ENCODE measurements at places on chromosomes 1 and 21.

GRCh38 chr1:104648269-104648691 is 898.6 kb downstream of the AMY1C start:
- DNase-seq, result no peak

DNA sequence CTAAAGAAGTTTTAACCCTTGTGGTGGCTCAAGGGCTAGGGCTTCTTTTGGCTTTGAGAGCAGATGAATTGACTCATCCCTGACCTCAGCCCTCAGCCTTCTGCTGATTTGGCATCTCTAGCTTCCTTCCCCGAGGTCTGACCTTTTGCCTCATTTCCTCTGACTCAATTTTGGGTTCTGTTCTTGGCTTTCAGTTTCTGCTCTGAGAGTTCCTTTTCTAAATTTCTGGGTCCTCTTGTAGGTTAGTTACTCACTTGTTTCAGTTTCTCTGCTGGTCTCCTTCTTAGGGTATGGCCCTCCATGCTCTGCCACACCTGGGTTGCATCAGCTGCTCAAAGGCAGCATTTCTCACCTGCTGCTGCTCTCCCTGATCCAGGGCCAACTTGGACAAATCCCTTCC is 19.4 kb downstream of the PDE4B start:
- peak; percentile 72 for DNase-seq

- peak; percentile 4 for DNase-seq
Measured at GRCh38 chr21:38567335-38567969, 69.2 kb upstream of the ERG start.

DNA sequence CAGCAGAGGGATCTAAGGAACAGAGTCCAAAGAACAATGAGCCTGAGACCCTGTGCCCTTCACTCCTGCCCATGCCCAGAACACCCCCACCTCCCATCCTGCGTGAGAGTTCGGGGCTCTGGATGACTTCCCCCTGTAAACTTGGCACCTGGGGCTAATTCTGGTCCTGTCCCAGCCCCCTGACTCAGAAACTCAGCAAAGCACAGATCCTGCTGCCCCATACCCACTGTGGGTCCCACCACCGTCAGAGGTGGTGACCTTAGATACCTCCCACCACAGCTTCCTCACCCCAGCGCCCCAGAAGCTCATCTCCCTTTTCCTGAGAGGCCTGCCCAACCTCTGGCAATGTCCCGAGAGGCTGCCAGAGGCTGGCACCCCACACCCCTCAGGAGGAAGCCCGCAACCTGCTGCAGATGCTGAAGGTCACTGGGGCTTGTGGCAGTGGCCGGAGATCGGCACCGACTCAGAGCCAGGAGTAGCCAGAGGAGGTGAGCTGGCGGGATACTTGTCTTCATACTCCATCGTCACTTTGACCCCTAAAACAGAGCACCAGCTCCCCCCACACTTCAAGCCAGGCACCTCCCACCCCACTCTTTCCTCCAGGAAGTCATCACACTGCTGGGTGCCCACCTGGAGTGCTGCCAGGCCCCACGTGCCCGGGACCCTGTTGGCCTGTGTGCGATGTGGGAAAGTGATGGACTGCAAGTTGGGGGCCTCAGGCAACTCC is 111.6 kb upstream of the IFFO2 start:
- DNase-seq, result no peak

GRCh38 chr1:10283318-10283984 is 73.1 kb downstream of the KIF1B start:
- no peak for DNase-seq

DNA sequence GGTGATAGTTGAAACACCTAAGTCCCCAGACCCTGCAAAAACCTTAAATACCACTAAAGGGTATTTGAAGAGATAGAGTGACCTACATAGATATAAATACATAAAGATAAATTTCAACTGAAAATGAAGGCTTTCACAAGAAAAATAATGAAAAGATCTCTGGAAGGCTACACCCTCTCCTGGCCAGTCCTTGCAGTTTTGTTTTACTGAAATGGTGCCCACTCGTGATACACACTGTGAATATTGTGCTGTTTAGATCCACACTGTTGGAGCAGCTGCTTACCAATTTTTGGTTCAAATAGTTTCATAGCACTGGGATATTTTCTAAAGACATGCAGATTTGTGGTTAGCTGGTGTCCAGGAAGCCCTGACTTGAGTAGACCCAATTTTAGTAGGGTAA is 31.5 kb upstream of the RNF187 start:
- no peak for DNase-seq

GRCh38 chr1:37588939-37589338 is 6.8 kb downstream of the GNL2 start:
- DNase-seq, result no peak

DNA sequence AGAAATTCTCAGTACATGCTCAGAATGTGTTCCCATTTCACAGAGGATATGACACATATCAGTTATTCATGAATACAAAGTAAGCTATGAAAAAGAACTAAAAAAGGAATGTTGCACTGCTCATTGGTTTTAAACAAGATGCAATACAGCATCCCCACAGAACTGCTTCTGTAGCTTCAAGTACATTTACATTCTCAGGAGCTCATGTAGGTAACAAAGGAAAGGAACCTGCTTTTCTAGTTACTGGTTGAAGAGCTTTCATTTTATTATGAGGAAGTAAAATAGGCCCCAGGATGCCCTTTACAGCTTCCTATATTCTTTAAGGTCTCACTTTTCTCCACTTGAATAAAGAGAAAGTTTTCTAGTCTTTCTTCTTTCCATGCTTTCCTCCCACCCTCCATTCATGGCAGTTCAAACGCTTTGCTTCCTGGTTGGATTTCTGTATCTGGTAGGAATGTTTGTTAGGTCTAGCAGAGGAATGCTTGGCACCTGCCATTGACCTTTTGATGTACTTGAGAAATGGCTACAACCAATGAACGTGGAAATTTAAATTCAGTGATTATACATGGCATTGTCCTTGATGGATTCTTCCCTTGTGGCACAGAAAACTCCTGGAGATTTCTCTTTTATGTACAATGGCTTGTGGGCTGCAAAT is 27.1 kb upstream of the KCNK2 start:
- no peak for DNase-seq

DNA sequence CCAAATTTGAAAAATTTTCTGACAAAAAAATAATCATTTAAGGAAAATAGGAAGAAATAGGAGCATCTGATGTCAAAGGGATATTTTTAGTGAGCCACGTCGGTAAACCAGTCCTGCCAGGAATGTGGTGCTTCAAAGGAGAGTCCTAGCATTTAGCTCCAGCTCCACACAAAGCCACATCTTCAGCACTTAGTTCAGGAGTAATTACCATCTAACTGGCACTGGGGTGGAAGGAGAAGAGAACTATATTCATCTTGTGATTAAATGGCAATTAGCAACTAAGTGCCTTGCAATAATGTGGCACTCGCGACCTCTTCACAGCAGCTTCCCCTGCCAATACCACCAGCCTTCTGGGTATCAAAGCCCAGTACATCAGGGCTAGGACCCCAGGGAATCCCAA is 409.1 kb downstream of the SETD4 start:
- no peak for DNase-seq

GRCh38 chr1:185646202-185646683 is 87.9 kb upstream of the HMCN1 start:
- DNase-seq, result peak; percentile 93

DNA sequence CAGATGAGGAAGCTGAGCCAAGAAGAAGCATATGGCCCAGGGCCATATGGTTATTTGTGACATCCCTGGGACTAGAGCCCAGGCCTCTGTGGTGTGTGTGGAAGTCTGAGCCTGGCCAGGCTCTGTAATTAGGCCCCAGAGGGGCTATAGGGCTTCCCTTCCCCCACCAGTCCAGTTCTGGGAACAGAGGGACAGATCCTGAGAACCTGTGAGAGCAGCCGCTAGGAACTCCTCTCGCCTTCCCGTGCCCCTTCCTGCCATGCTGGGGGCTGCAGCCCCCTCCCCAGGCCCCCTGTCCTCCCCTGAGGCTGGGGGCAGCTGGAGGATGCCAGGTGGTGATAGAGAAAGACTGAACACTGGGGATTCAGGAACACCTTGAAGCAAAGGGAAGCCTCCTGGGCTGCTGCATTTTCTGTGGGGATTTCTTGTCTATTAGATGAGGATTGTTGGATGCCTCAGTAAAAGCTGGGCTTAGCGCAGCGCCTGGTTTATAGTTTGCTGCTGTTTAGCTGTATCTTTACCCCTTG is 33.3 kb downstream of the COQ8A start:
- DNase-seq, result no peak

DNA sequence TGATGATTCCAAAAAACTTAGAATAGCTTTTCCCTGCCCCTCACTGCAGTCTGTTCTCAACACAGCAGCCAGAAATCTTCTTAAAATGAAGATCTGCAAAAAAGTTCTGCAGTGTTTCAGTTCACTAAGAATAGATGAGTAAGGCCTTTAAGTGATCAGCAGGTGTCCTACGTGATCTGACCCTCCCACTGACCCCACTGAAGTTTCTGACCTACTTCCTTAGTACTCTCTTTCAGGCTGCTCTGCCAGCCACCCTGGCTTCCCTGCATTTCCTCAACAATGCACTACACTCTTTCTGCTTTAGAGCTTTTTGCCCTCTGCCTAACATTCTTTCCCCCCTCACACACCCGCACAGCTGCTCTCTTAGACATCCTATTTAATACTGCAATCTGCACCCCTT is 182.5 kb downstream of the AKT3 start:
- no peak for DNase-seq

GRCh38 chr1:26529655-26530409 is at the start of gene RPS6KA1:
Gene RPS6KA1 (plus strand): TSS chr1:26529761. CDS start chr1:26529921, 160 bp downstream.
- DNase-seq, result no peak

DNA sequence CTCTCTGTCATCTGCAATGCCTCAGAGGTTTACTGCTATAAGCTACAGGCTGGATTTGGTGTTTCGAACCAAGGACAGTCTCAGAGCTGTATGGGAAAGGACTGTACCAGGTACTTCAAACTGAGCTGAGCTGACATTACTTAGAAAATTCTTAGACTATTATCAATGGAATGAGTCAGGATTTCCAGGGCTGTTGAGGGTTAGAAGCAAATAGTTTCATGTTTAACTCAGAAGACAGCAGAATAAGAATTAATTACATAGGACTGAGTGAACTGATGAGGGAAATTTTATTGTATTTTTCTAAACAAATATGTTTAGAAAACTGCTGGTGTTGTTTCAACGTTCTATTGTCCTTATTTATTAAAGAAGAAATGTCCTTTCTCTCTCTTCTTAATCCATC is 74.3 kb upstream of the CAPZB start:
- peak; percentile 39 for DNase-seq

DNA sequence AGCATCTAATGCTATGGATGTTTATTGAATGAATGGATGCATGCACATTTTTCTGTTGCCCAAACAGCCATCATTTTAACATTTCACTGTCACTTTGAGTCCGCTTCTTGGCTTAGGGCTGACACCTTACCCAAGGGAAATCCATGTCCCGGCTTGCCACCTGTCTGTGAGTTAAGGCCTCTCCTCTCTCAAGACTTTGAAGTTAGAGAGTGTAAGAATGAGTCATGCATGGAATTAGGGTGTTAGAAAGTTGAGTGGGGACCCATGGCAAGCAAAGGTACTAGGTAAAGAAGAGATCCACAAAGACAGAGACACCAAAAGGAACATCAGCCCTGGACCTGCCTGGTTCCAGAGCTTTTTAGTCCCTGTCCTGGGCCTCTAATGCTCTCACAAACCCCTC is 35.1 kb downstream of the ATP1A1 start:
- no peak for DNase-seq

GRCh38 chr21:29233611-29234540 is 64.8 kb upstream of the BACH1 start:
- DNase-seq, result no peak

- DNase-seq, result no peak
Measured at GRCh38 chr1:236532850-236533249, 9.1 kb downstream of the LGALS8 start.

GRCh38 chr1:17060306-17060749 is 6.5 kb upstream of the SDHB start:
- DNase-seq, result no peak

GRCh38 chr21:32102426-32102825 is 176.4 kb downstream of the MIS18A start:
- DNase-seq, result no peak

DNA sequence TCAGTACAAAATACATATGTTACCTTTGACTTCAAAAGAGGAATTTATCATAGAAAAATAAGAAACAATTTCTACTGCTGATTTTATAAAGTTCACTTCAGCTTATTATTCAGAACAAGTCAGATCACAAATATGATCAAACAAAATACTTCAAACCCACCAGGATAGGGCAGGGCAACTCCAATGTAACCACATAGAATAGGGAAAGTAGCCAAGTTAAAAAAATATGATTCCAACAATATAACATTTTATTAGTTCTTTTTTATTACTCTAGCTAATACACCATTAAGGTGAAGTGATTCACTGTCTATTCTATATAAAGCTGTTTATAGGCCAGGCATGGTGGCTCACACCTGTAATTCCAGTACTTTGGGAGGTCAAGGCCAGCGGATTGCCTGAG is 54.6 kb upstream of the ZNHIT6 start:
- DNase-seq, result no peak

DNA sequence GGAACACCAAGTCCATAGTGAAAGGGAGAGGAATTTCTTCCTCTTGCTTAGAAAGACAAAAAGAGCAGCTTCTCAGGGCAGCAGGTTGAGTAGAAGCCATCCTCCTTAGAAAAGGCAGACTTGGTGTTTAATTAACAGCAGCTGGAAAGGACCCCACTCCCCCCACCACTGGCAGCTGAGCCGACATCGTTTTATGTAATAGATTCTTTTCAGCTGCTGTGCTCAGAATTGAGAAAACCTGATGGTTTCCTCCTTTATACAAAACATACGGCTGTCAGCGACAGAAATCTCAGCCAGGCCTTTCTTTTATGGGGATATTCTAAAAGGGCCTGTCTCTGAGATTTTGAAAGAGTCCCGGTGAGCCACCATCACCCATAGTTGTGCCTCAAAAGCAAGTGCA is 49.9 kb downstream of the MAN1C1 start:
- DNase-seq, result no peak

- DNase-seq, result no peak
Measured at GRCh38 chr1:41344708-41345159, 16.5 kb upstream of the FOXO6 start.

- no peak for DNase-seq
Measured at GRCh38 chr1:185560760-185561159, 173.4 kb upstream of the HMCN1 start.

- no peak for DNase-seq
Measured at GRCh38 chr1:152107031-152107983, 7.9 kb downstream of the TCHH start.

GRCh38 chr1:226602186-226603021 is 53.8 kb downstream of the STUM start:
- DNase-seq, result peak; percentile 59

- DNase-seq, result no peak
Measured at GRCh38 chr21:42120903-42121535, 49.9 kb downstream of the UMODL1 start.

- DNase-seq, result no peak
Measured at GRCh38 chr1:31657020-31657804, 12.5 kb upstream of the PEF1 start.
